ENCODE measurements at places on chromosomes 5 and 9.

GRCh38 chr5:155926031-155926430 is 400.9 kb upstream of the SGCD start:
- no peak for DNase-seq

DNA sequence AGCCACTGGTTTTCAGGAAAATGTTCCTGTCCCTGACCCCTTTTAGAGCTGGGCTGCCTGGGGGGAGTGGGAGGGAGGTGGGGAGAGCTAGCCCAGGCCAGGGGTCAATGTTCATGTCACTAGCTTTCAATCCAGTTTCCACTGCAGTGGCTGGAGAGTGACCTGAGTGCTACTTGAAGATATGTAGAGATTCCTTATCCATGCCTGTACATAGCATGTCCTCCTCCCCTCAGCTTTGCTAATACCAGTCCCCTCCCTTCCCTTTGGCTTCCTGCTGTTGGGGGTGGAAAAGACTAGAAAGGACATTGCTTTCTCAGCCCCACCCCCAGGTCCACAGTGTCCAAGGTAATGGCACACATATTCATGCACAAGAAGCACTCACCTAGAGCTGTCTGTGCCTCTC is 7.8 kb downstream of the DNAJB5 start:
- no peak for DNase-seq

DNA sequence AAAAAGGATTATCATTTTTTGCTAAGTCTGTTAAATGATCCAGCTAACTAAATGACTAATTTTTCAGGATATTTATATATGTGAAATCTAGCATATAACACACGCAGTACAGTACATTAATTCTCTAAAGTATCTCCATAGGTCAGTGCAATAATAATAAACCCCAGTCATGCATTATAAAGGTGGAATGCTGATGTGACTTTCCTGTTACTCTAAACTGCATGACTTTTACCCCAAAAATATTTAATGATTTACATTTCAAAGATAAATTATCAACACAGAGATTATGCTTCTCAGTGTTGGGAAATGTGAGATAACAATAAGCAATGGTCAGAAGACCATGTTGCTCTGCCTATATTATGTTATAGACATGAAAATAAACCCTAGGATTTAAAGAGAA is 34.1 kb upstream of the PAM start:
- DNase-seq = no peak

GRCh38 chr9:3136686-3137346 is 292.9 kb upstream of the PUM3 start:
- DNase-seq = no peak

- DNase-seq = no peak
Measured at GRCh38 chr9:68437785-68438184, 81.4 kb downstream of the PGM5 start.

- DNase-seq = no peak
Measured at GRCh38 chr5:96671441-96671840, 9.3 kb downstream of the CAST start.

GRCh38 chr5:151196556-151197290 is 27.2 kb downstream of the CCDC69 start:
- no peak for DNase-seq

DNA sequence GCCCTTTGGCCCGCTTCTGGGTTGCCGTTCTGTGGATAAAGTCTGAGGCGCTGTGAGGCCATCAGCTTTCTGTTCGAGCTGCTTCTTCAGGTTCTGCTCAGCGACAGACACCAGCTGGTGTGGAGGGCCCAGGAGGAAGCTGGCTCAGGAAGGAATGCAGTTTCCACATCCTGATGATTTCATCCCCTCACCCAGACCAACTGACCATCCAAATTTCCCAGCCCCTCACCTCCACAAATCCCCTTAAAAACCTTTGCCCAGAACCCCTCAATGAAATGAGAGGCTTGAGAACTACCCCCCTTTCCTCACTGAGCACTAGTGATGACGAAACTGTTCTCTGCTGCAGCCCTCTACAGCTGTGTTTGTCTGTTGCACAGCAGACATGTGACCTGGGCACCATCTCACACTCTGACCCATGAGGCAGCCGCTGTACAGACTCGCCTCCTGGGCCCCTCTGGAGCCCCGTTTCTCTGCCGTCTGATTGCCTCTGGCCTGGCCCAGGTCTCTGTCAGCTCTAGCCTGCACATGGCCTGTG is 45.4 kb downstream of the SPATA31C2 start:
- no peak for DNase-seq

- DNase-seq = no peak
Measured at GRCh38 chr5:116475338-116475737, 99.3 kb downstream of the SEMA6A start.

DNA sequence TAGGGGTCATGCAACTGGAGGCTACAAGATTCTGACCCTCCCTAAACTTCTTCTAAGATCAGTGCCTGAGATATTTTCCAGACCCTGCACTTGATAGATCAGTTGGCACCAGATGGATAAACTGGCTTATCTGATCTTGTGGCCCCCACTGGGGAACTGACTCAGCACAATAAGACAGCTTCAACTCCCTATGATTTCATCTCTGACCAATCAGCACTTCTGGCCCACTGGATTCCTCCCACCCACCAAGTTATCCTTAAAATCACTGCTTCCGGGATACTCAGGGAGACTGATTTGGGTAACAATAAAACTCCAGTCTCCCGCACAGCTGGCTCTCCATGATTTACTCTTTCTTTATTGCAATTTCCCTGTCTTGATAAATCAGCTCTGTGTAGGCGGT is 2180.4 kb upstream of the WWC1 start:
- no peak for DNase-seq

GRCh38 chr9:127176631-127177030 is 54.2 kb upstream of the ANGPTL2 start:
- no peak for DNase-seq

GRCh38 chr5:61603211-61603908 is 271.3 kb downstream of the ZSWIM6 start:
- DNase-seq = no peak

DNA sequence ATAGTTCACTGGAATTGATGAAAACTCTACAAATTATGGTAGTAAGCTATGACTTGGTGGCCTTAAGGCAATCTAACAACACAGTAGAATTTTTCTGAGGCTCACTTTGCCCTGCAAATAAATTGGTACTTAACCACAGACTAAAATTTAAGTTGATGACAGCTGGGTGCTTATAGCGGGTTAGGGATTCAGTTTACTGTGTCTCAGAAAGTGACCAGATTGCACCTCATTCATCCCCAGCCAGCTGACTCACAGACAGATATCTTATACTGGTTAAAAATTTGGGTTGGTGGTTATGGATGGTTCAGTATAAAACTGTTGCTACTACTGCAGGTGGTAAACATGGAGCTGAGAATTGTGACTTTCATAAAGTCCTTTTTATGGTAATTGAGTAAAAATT is 2.8 kb downstream of the CKS2 start:
- no peak for DNase-seq

Measured in activated CD4-positive, alpha-beta T cell treated with anti-CD3 and anti-CD28 coated beads, Interleukin-2, amount 50 U/mL, for 4 hours (primary cell).